Bronchus fibroblast of lung (primary cell): ENCODE measurements at places on chromosomes 3 and 15. TPM values are rescaled to one million over a fixed set of nuclear protein-coding genes. Genes with fewer than 3 reads are reported as not detected.

Gene MAP3K13
- total RNA-seq, result 11.3 TPM in 2 replicates

Gene CERS3
- not detected in 2 replicates for total RNA-seq

Gene ZMYND10
- total RNA-seq, result 0.34 and 1.3 TPM in 2 replicates

Gene TTLL13
- total RNA-seq, result not detected in 2 replicates

Gene RIOX2
- total RNA-seq, result 24.7 and 31.6 TPM in 2 replicates

Gene CHRM5
- not detected in 2 replicates for total RNA-seq

Gene BFSP2
- total RNA-seq, result not detected in 2 replicates

Gene HEG1
- 40.9 and 48.9 TPM in 2 replicates for total RNA-seq

Gene MAGI1
- 6.4 and 7.3 TPM in 2 replicates for total RNA-seq

Gene SLC22A14
- total RNA-seq, result not detected in 2 replicates

Gene CHRNA7
- total RNA-seq, result not detected in 2 replicates

Gene APOD
- 0.74 and 1.0 TPM in 2 replicates for total RNA-seq

Gene DNAH12
- under 0.01 TPM in 1 of 2 replicates, not detected in the other for total RNA-seq

Gene WDR76
- total RNA-seq, result 26.9 and 27.9 TPM in 2 replicates

Gene AHSG
- total RNA-seq, result not detected in 2 replicates

Gene ZPLD1
- total RNA-seq, result not detected in 2 replicates

Gene KNG1
- not detected in 2 replicates for total RNA-seq

Gene CLDN16
- total RNA-seq, result not detected in 2 replicates

Gene SEMA3G
- not detected in 2 replicates for total RNA-seq

Gene ERICH6
- total RNA-seq, result not detected in 2 replicates

Gene SEMA6D
- 1.8 and 3.4 TPM in 2 replicates for total RNA-seq

Gene CYP8B1
- not detected in 2 replicates for total RNA-seq

Gene CRYBG3
- 4.9 and 6.4 TPM in 2 replicates for total RNA-seq

Gene FAM107A
- total RNA-seq, result 1.3 TPM in 2 replicates

Gene GCNT3
- not detected in 2 replicates for total RNA-seq

Gene CCR5
- total RNA-seq, result not detected in 2 replicates

Gene ACKR4
- total RNA-seq, result not detected in 2 replicates

Gene TMEM266
- under 0.01 TPM in 1 of 2 replicates, not detected in the other for total RNA-seq

Gene CLDN11
- total RNA-seq, result 267 and 272 TPM in 2 replicates
